Dermis blood vessel endothelial cell (primary cell): ENCODE measurements at places on chromosomes 11 and 22.

GRCh38 chr11:41235668-41236067 lies 223.8 kb downstream of the LRRC4C start:
- no peak for DNase-seq

DNA sequence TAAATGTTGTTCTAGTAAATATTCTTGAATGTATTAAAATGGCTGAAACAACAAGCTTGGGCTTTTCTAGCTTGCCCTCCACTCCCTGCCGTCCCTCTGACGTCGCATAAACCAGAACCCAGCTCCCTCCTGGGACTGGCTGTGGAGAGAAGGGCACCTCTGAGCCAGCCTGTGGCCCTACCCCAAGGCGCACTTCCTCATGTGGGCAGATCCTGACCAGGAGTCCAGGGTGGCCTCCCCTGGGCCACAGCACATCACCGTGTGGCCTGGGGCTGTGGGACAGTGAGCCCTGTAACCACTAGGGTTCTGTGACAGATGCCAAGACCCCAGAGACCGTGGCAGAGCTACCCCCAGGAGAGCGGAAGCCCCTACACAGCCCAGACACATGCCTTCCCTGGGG lies 10.2 kb upstream of the ADORA2A start:
- DNase-seq, result no peak

GRCh38 chr11:64851831-64852351 lies 7.4 kb upstream of the CDC42BPG start:
- DNase-seq, result no peak

DNA sequence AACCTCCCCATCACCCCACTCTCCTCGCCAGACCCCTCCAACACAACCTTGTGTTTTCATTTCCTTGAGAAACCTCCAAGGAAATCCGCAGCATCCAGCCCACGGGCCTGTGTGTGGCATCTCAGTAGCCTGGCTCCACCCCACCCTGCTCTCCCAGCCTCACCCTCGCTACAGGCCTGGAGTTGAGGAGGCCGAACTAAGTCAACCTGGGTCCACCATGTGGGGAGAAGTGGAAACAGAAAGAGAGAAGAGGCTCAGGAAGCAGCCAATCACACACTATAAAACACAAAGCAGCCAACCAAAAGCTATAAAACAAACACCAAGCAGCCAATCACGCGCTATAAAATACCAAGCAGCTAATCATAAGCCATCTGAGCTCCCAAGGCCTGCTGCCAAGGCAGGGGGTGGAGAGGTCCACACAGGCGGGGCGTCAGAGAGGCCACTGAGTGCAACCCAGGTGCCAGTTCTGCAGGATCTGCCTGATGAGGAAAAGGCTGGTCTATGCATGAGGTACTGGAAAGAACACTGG lies 72.0 kb downstream of the MICAL3 start:
- no peak for DNase-seq

DNA sequence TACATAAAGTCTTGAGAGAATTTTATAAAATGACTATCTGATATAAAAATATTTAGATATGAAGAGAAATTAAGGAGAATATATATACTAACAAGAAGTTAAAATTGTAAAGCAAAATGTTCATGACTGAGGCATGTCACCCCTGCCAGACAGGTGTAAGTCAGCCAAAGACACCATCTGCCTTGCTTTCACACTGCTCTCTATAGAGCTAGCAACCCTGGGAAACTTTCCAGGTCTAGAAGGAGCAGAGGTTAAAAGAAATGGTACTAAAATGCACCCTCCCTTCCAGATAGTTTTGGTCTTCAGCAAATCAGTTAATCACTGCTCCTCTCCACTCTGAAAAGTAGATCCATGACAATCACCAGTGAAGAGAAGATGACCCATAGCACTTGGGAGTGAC lies 16.5 kb downstream of the PPP2R1B start:
- DNase-seq, result no peak

DNA sequence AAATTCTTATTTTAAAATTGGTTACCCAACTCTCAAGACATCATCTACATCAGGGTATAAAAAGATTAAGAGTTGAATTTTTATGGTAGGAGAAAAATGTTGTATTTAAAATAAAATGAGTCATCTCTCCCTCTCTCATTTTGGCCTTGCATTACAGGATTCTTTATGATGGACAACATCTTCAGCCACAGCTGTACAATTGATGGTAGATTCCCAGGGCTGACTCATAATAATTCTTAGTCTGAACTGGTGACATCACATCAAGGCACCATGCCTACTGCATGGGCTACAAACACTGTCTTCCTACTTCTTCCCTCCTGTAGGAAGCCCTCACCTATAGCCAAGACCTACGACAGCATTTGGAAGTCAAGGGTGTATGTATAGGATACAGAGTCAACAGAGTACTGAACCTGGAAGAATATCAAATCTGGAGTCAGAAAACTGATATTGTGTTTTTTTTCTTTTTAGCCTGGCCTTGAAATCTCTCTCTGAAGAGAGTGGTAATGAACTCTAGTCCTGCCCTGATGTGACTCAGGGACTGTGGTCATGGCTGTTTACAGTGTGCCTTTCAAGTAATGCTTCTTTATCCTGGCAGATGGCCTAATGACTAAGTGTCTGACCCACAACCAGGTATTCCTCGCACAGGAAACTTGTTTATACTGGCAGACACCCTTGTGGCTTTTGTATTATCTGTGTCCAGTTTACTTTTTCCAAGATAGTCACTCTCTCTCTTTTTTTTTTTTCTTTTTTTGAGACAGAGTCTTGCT lies 32.5 kb downstream of the MRGPRX2 start:
- DNase-seq, result peak; percentile 19

DNA sequence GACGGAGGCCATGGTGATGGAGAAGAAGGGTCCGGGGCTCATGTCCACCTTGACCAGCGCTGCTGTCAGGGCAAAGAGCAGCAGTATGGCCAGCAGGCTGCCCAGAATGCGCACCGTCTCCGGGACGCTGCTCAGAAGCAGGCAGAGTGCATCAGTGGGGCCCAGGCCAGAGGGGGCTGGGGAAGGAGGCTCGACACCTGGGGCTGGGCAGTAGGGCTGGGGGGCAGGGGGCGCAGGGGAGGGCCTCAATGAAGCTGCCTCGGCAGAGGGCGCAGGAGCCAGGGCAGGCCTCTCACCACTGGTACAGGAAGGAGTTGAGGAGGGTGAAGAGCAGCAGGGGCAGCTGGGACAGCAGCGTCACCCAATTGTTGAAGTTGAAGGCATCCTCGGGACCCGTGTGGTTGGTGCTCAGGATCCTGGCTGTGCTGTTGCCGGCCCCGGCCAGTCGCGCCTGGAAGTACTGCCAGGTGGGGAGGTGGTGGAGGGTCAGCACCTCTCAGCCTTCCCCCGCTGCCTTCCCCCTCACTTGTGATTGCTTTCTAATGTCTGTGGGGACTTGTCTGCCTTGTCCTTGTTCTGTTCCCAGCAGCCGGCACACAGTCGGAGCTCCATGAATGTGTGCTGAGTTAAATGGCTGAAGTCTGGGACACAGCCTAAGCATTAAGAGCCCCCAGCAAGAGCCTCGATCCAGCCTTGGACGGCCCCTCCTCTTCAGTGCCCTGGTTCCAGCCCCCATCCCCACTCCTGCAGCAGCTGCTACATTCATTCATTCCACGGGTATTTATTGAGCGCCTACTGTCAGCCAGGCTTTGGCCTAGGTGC lies 2.3 kb downstream of the SLC29A2 start:
- DNase-seq, result no peak

DNA sequence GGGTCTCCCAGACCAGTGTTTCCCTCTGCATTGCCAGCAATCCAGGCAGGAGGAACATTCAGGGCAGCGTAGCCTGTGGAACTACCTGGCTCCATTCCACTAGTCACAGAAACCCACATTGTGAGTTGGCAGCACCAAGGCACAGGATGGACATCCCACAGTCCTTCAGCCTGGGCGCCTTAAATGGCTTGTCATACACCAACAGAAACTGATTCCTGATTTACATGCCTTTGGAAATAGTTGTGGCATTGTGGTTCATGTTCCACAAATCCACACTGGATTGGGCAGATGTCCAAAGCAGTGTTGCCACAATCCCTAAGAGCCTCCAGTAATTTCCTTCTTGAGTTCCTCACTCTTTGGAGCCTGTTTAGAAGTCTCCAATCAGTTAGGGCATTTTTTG lies 225.6 kb downstream of the BLID start:
- DNase-seq, result no peak

DNA sequence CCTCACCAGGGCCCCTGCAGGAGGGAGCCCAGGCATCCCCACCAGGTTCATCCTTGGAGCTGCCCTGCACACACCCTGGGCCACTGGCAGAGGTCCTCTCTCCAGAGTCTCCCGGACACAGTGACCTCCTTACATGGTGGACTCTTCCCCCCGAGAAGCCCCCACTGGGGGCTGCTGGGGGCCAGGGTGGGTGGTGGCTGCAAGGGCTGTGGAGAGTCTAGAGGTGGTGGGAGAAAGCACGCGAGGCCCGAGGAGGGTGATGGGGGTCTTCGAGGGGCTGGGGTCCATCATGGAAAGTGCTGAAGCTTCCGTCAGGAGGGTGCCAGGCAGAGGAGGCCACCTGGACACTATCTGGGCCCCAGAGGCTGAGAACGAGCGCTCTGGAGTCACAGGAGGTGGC lies 17.6 kb downstream of the PGA5 start:
- DNase-seq, result no peak

DNA sequence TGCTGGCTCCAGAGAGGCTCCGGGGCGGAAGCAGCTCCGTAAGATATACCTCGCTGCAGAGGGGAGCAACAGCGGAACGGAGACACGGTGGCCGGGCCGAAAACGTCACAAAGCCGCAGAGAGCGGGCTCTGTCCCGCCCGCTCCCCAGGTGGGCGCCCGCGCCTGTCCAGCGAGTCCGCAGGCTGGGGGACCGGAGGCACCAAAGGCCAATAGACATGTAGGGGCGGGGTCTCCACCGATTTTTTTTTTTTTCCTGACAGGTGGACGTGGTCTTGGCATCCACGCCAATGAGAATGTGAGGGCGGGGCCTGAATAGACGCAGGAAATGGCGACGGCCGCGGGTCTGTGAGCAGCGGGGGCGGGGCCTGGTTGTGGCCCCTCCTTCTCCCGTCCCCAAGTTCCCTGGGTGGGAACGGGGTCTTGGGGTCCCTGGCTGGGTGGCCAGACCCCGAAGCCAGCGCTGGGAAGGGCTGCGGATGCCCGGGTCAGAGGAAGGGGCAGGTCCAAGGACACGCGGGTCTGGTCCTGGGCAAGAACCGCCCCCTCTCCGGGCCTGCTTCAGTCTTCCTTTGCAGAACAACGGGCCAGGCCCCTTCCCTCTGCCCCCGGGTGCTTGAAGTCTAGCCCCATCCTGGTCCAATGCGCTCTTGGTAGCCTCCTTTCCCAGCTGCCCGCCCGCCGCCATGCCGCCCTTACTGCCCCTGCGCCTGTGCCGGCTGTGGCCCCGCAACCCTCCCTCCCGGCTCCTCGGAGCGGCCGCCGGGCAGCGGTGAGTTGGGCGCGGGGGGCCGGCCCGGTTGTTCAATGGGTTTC lies at the start of gene DNAJC4:
Gene DNAJC4, plus strand, starts transcription at position 378 of the 814 bp plus-strand sequence. Its CDS starts 307 bp downstream, at position 685.
- DNase-seq, result peak; percentile 92

- DNase-seq, result no peak
Observed at GRCh38 chr11:125410091-125410490, 86.0 kb downstream of the FEZ1 start.
